ENCODE measurements at places on chromosomes 1 and 21.

DNA sequence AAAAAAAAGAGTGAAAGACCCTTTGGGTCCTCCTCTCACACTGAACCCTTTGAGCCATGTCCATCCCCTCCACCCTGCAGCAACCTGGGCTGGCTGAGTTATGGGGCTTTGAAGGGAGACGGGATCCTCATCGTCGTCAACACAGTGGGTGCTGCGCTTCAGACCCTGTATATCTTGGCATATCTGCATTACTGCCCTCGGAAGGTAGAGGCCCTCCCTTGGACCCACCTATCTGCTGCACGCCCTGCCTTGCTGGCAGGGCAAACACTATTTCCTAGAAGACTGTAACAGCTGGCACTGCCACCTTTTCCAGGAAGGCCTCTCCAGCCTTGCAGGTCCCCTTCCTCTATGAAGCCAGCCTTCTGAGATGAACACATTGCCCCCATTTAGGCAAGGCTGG, 1.1 kb downstream of the SLC50A1 start:
- H3K36me3 ChIP-seq = peaks cover 37% of the 10 kb centered on the region
- no peak for DNase-seq
- H3K4me1 ChIP-seq = peaks cover 34% of the 10 kb centered on the region
- peak overlapping the region; percentile 91 for H3K4me3 ChIP-seq

- peak; percentile 32 for DNase-seq
- H3K36me3 ChIP-seq = no peaks in the 10 kb centered on the region
- no peak overlapping the region for H3K27ac ChIP-seq
- no peak overlapping the region for H3K4me3 ChIP-seq
- no peaks in the 10 kb centered on the region for H3K27me3 ChIP-seq
Observed at GRCh38 chr1:23916209-23917131, 3.3 kb upstream of the CNR2 start.

- no peak overlapping the region for H3K27ac ChIP-seq
- peak overlapping the region; percentile 68 for H3K4me3 ChIP-seq
- H3K27me3 ChIP-seq = no peaks in the 10 kb centered on the region
- no peak for DNase-seq
- H3K4me1 ChIP-seq = peaks cover 49% of the 10 kb centered on the region
Observed at GRCh38 chr1:22055463-22055862, 3.0 kb downstream of the CDC42 start.

GRCh38 chr1:26357121-26357602, 3.2 kb upstream of the CRYBG2 start:
- no peak overlapping the region for H3K4me3 ChIP-seq
- no peak overlapping the region for H3K27ac ChIP-seq
- no peaks in the 10 kb centered on the region for H3K36me3 ChIP-seq
- H3K4me1 ChIP-seq = peaks cover 28% of the 10 kb centered on the region
- peaks cover 26% of the 10 kb centered on the region for H3K27me3 ChIP-seq

DNA sequence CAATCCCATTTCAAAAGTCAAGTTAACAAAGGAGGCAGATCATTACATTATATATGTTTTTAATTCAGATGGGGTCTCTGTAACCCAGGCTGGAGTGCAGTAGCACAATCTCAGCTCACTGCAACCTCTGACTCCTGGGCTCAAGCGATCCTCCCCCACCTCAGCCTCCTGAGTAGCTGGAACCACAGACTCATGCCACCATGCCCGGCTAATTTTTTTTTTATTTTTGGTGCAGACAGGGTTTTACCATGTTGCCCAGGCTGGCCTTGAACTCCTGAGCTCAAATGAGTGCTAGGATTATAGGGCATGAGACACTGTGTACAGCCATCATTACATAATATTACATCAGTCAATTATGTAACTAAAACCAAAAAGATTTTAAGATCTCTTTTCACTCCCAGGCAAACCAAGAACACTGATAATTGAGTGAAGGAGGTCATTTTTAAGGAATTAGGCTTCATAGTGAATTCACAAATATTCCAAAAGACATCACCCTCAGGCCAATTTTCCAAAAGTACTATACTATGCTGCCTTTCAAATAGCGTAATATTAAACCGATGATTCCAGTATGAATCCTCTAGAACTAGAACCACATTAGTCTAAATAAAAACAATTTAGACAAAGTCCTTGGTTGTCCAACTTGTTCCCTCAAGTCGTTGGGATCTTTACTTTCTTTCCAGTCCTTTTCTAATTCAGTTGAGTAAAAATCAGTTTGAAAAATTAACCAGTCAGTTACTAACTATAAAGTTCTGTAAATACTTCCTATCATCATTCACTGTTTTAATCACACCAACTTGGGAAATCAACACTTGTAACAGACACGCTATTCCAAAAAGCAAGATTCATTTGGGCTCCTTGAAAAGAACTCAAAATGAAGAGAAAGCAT, 16.1 kb downstream of the TOMM20 start:
- DNase-seq = no peak
- no peaks in the 10 kb centered on the region for H3K27me3 ChIP-seq
- H3K4me1 ChIP-seq = peaks cover 7% of the 10 kb centered on the region
- H3K36me3 ChIP-seq = peaks cover 83% of the 10 kb centered on the region
- H3K27ac ChIP-seq = no peak overlapping the region

GRCh38 chr1:119489201-119489600, 17.8 kb upstream of the HSD3B1 start:
- DNase-seq = no peak
- no peak overlapping the region for H3K4me3 ChIP-seq
- peaks cover 9% of the 10 kb centered on the region for H3K27me3 ChIP-seq
- no peaks in the 10 kb centered on the region for H3K4me1 ChIP-seq

GRCh38 chr1:6012529-6013318, 20.5 kb upstream of the NPHP4 start:
- no peak for DNase-seq
- no peaks in the 10 kb centered on the region for H3K27me3 ChIP-seq
- no peak overlapping the region for H3K27ac ChIP-seq
- no peak overlapping the region for H3K4me3 ChIP-seq
- H3K36me3 ChIP-seq = peaks cover 25% of the 10 kb centered on the region

DNA sequence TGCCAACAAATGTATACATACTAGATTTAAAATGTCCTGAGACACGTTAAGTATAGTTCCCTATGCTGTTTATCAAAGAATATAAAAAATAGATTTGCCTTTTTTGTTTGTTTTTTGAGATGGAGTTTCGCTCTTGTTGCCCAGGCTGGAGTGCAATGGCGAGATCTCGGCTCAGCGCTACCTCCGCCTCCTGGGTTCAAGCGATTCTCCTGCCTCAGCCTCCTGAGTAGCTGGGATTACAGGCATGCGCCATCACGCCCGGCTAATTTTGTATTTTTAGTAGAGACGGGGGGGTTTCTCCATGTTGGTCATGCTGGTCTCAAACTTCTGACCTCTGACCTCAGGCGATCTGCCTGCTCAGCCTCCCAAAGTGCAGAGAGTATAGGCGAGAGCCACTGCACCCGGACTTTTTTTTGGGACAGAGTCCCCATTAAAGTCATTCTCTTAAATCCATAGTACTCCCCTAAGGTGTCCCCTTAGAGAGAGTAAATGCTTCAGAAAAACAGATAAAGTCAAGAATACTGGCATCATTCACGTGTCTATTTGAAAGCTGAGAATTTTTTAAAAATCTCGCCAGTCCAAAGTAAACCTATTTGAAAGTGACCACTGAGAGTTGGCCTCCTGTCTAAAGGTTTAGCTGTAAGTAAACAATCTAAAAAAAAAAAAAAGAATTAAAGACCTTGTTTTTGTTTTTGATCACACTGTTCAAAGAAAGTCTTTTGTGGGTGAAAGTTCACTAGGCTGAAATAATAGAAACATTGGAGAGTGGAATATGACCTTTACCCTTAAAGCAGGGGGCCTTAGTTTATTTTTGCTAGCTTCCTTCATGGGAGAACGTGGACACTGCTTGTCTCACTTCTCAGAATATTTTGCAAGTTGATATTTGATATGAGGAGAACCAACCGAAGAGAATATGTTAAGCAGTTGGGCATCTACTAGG, 48.0 kb upstream of the SLC16A1 start:
- no peaks in the 10 kb centered on the region for H3K27me3 ChIP-seq
- H3K4me1 ChIP-seq = no peaks in the 10 kb centered on the region

GRCh38 chr1:24390924-24391782, 22.4 kb downstream of the STPG1 start:
- peak; percentile 55 for DNase-seq
- H3K4me3 ChIP-seq = peak overlapping the region; percentile 51
- H3K27me3 ChIP-seq = no peaks in the 10 kb centered on the region
- H3K27ac ChIP-seq = peak overlapping the region; percentile 60
- H3K36me3 ChIP-seq = peaks cover 5% of the 10 kb centered on the region

- DNase-seq = no peak
- no peaks in the 10 kb centered on the region for H3K36me3 ChIP-seq
- no peaks in the 10 kb centered on the region for H3K4me1 ChIP-seq
- no peak overlapping the region for H3K4me3 ChIP-seq
Observed at GRCh38 chr1:195941795-195942194, 666.4 kb downstream of the KCNT2 start.

- no peaks in the 10 kb centered on the region for H3K27me3 ChIP-seq
- peaks cover 36% of the 10 kb centered on the region for H3K36me3 ChIP-seq
- no peak overlapping the region for H3K27ac ChIP-seq
Observed at GRCh38 chr1:9246841-9247785, 12.5 kb downstream of the H6PD start.

- peaks cover 28% of the 10 kb centered on the region for H3K4me1 ChIP-seq
- DNase-seq = no peak
- H3K4me3 ChIP-seq = no peak overlapping the region
- peaks cover 68% of the 10 kb centered on the region for H3K36me3 ChIP-seq
- H3K27ac ChIP-seq = no peak overlapping the region
Observed at GRCh38 chr1:13779930-13780329, 79.9 kb downstream of the PRDM2 start.

GRCh38 chr1:209527372-209527771, 56.1 kb upstream of the CAMK1G start:
- peaks cover 21% of the 10 kb centered on the region for H3K27me3 ChIP-seq
- H3K4me1 ChIP-seq = no peaks in the 10 kb centered on the region
- no peak for DNase-seq
- H3K4me3 ChIP-seq = no peak overlapping the region
- H3K27ac ChIP-seq = no peak overlapping the region

DNA sequence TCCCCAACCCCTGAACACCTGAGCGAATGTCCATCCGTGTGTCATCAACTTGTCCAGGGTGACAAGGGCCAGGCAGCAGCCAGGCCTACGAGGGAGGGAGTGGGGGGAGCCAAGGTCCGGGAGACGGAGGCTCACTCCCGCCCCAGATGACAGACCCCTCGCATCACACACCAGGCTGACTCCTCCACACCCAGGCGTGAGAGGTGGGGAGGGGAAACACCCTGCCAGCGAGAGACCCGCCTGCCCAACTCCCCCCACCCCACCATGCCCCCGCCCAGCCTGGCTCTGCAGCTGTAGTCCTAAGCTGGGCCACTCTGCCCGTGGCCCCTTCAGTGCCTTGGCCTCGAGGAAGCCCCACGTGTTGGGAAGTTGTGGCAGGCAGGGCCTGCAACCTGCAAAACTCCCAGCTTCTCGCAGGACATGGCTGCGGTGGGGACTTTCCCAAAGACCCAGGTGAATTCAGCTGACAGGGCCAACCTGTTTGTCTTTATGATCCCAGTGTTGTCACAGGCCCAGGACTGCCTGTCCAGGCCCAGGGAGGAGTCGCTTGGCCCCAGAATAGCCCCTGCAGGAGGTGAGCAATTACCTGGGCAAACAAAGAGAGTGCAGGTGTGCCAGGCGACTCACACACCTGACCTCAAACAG, 62.9 kb downstream of the RIPK4 start:
- H3K27me3 ChIP-seq = no peaks in the 10 kb centered on the region
- H3K36me3 ChIP-seq = no peaks in the 10 kb centered on the region
- no peak overlapping the region for H3K4me3 ChIP-seq
- H3K27ac ChIP-seq = no peak overlapping the region

DNA sequence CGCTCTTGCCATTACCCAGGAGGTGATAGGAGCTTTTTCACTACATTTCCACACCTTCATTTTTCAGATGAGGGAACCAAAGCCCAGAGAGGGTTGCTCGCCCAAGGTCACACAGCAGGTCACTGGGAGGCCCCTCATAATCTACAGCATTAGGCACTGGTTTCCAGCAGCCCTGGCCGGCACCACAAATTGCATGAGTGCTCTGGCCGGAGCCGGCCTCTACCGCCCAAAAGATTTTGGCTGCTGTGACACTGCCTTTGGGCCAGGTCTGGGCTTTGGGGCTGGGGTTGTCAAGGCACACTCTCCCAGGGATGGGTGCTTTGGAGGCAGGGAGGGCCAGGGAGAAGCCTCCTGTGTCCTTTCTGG, 15.4 kb downstream of the DHRS3 start:
- no peak for DNase-seq
- peaks cover 30% of the 10 kb centered on the region for H3K4me1 ChIP-seq
- peaks cover 44% of the 10 kb centered on the region for H3K36me3 ChIP-seq
- no peak overlapping the region for H3K4me3 ChIP-seq
- H3K27me3 ChIP-seq = no peaks in the 10 kb centered on the region

- no peak overlapping the region for H3K4me3 ChIP-seq
- DNase-seq = no peak
- H3K27ac ChIP-seq = no peak overlapping the region
- H3K4me1 ChIP-seq = no peaks in the 10 kb centered on the region
Observed at GRCh38 chr1:81158592-81158991, 642.1 kb upstream of the ADGRL2 start.

DNA sequence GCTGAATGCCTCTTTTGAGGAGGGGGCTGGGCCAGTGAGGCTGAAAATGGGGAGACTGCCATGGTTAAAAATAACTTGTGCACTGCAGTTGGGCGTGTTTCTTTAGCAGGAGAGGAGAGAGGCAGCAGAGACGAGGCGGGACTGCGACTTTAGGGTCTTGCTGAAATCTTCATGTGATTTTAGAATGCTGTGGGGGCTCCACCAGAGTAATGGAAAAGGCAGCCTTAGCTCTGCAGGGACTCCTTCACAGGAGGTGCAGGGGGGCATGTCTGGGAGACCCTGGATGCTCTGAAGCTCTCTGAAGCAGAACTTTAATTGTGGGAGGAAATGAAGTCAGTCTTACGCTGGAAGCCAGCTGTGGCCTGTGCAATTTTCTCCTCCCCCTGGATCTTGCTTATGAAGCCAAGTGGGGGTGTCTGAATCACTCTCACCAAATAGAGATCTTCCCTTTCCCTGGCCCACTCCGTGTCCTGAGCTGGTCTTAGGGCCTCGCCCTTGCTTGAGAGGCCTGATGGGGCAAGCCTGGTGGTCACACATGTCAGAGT, 60.8 kb downstream of the NDUFS5 start:
- H3K36me3 ChIP-seq = no peaks in the 10 kb centered on the region
- no peak for DNase-seq
- H3K4me1 ChIP-seq = peaks cover 3% of the 10 kb centered on the region
- peaks cover 38% of the 10 kb centered on the region for H3K27me3 ChIP-seq

All from activated T-helper 2 cell treated with anti-CD3 and anti-CD28 coated beads, Interferon-gamma antibody, Interleukin-2, Interleukin-4, amounts not matched to agents 10 μg/mL and 5 μg/mL and 100 μg/mL, durations not matched to agents 14 hours and 24 hours and 36 hours (primary cell).